Mesothelial cell of epicardium (in vitro differentiated cells): ENCODE measurements at places on chromosomes 7 and 10.
A peak's percentile ranks its signal among the peaks of the same experiment; 100 is the strongest.

DNA sequence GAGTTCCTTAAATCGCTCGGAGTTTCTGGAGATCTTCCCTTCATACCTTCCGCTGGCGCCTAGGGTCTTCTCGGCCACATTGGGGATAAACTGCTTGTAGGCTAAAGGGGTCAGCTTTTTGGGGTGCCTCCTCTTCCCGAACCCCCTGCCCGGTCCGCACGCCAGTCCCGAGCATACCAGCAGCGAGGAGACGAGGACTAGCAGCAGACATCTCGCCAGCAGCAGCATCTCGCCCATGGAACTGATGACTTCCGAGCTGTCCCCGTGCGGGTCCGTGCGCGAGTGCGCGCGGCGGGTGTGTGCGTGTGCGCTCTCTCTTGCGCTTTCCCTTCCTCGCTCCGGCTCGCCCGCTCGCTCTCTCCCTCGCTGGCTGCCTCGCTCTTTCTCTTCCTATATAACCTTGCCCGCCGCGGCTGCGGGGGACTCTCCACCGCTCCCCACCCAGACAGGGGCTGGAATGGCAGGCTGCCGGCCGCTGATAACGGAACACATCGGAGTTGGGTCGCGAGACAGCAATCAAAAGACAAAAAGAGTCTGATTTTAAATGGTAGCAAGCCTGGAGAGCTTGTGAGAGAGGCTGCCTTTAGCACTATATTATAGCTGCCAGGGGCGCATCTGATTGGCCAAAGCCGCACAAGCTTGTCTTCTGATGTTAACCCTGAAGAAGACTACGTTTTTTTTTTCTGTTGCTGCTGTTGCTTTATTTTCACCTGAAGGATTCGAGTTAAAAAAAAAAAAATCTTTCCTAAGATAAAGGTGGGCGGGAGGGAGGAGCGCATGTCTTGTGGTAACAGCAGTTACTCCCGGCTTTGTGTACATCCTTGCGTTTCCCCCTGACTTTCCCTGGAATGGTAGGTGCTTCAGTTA lies at the start of gene SHH:
SHH (minus strand) TSS at position 569 of the 867 bp plus-strand sequence; CDS start at position 228, 341 bp downstream.
- no peak for DNase-seq

GRCh38 chr10:46543466-46544377 lies 12.7 kb downstream of the GPRIN2 start:
- DNase-seq: peak; percentile 15

DNA sequence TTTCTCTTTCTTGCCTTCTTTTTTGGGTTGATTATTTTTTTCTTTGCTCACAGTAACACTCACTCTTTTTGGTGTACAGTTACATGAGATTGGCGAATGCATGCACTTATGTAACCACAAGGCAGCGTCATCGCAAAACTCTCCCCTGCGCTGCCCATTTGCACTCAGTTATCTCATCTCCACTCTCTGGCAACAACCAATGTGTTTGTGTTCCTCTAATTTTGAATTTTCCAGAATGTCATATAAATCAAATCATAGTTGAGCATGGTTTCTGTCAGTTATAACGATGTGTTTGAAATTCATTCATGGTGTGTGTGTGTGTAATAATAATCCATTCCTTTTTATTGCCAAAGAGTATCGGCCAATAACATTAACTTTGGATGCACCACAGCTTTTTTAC lies 23.0 kb upstream of the IGFBP3 start:
- DNase-seq: no peak

GRCh38 chr7:35720032-35720431 lies 25.1 kb upstream of the HERPUD2 start:
- no peak for DNase-seq

GRCh38 chr10:100174699-100175677 lies 10.8 kb downstream of the ERLIN1 start:
- DNase-seq: no peak

DNA sequence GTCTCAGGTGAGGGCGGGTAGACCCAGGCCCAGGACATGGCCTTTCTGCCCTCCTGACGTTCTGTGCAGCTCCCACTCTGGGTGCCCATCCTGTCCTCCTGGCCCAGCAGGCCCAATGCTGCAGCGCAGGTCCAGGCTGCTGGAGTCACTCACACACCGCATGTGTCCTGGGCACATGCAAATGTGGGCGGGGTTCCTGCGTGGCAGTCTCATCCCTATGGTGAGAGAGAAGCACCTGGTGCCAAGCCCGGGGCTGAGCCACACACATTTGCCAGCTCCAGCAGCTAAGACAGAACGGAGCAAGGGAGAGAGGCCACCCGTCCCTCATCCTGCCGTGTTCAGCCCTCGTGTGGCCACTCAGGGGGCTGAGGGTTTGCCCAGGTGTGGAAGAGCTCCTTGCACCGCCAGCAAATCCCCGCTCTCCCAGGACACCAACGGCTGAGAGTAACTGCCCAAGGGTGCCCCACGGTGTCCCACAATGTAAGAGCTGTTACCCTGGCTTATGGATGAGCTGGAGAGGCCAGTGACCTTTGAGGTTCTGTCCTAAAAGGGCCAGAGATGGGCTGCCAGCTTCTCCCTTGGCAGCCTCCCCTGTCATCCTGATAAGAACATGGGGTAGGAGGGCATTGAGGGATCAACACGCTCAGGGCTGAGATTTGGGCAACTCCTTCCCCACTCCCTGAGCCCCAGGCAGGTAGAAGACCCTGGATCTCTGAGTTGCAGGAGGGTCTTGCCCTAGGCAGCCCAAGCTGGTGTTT lies 4.4 kb downstream of the FUOM start:
- no peak for DNase-seq

- no peak for DNase-seq
Measured at GRCh38 chr7:131540491-131541162, 15.8 kb downstream of the PODXL start.

DNA sequence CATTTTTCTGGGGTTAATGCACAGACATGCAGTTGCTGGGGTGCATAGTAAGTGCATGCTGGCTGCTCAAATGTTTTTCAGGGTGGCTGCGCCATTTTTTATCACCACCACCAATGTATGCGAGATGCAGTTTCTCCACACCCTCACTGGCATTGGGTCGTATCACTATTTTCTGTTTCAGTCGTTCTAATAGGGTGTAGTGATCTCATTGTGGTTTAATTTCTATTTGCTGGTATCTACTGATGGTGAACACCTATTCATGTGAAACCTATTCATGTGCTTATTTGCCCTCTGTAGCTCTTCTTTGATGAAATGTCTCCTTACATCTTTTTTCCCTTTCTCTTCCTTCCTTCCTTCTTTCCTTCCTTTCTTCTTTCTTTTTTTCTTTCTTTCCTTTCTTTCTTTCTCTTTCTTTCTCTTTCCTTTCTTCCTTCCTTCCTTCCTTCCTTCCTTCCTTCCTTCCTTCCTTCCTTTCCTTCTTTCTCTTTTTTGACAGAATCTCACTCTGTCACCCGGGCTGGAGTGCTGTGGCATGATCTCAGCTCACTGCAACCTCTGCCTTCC lies 84.3 kb downstream of the ELFN1 start:
- no peak for DNase-seq

DNA sequence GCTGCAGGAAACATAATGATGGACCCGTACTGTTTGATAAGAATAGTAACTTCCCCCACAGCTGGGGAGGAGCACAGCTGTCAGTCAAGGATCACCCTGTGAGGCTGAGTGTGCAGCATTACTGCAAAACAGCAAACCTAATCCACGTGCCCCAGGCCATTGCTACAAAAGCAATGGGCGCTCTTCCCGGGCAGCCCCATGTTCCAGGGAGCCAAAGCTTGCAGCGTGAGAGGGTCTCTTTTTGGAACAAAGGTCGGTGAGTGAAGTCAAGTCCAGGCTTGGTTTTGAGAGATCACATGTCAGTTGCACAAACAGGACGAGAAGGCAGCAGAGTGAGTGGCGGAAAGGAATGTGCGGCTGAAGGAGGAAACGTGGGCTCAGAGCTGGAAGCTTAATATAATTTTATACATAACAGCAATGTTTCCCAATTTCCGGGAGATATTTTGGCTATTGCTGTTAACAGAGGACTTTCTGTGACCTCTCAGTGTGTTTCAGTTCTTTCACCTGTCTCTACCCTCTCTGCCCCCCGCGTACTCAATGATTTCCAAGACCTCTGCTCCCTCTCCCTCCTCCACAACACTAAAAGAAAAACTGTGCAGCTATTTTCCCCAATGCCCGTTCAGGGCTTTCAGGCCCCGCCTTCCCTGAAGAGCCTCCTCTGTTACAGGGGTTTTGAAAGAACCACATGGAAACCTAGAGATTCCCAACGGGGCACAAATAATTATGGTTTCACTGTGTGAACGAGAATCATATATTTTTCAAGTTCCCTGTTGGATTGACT lies 128.9 kb downstream of the MTPAP start:
- no peak for DNase-seq

DNA sequence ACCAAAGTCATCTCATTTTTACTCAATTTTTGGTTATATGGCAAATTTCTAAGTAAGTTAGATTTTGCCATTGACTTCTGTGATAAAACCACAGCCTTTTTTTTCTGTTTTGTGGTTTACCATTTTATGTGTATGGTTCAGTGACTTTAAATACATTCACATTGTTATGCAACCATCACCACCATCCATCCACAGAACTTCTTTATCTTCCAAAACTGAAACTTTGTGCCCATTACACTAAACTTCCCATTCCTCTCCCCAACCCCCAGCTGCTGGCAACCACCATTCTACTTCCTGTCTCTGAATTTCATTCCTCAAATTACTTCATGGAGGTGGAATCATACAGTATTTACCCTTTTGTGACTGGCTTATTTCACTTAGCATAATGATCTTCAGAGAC lies 280.4 kb upstream of the TCERG1L start:
- DNase-seq: no peak

DNA sequence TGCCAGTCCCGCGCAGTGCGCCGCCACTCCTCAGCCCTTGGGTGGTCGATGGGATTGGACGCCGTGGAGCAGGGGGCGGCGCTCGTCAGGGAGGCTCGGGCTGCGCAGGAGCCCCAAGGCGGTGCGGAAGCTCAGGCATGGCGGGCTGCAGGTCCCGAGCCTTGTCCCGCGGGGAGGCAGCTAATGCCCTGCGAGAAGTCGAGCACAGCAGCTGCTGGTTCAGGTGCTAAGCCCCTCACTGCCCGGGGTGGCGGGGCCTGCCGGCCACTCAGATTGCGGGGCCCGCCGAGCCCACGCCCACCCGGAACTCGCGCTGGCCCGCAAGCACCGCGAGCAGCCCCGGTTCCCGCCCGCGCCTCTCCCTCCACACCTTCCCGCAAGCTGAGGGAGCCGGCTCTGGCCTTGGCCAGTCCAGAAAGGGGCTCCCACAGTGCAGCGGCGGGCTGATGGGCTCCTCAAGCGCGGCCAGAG lies 14.4 kb upstream of the WASL start:
- no peak for DNase-seq

GRCh38 chr7:108136191-108136688 lies 6.1 kb upstream of the LAMB4 start:
- no peak for DNase-seq

DNA sequence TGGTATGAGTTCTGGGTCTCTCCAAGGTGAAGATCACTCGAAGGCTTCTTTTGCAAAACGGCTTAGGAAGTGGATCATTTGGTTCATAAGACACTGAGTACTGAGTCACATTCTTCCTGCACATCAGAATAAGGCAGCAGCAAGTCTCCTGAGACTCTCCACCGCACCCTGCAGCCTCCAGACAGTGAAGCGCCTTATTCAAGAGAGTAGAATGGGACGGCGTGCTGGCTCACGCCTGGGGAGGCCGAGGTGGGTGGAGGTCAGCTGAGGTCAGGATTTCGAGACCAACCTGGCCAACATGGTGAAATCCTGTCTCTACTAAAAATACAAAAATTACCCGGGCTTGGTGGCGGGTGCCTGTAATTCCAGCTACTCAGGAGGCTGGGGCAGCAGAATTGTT lies 70.3 kb downstream of the C10orf143 start:
- DNase-seq: no peak

DNA sequence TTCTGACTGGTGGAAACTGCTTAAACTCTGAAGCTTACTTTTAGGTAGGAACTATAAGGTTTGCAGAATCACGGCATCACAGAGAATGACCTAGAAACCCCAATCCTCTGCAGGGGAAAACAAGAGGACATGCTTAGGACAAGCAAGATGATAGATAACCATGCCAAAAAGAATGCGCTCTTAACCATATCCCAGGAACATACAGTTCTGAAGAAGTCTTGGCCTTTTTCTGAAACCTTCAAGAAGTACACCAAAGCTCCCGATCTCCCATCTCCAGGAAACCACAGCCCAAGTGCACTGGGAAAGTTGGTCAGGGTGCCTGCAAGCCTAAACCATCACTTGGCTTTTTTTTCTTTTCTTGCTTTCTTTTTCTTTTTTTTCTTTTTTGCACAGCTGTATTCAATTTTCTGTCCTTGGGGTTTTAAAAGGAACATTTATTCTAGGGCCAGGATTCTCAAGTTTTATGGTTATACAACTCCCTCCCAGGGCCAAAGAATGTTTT lies 12.2 kb upstream of the SVIL start:
- no peak for DNase-seq

DNA sequence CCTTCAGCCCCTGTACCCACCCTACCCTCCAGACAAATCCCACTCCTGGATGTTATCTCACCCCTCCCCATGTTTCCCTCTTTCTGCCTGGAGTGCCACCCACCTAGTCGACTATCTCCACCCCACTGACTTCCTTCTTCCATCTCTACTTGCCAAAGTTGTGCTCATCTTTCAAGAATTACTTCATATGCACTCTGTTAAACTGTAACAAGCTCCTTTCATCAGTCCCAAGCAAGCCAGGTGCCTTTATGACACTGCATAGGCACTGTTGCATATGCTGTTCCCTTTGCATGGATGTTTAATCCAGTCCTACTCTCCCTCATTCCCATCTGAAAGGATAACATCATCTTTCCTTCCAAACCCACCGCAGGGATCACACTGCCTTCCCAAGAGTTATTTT lies 8.9 kb upstream of the CDK1 start:
- no peak for DNase-seq

DNA sequence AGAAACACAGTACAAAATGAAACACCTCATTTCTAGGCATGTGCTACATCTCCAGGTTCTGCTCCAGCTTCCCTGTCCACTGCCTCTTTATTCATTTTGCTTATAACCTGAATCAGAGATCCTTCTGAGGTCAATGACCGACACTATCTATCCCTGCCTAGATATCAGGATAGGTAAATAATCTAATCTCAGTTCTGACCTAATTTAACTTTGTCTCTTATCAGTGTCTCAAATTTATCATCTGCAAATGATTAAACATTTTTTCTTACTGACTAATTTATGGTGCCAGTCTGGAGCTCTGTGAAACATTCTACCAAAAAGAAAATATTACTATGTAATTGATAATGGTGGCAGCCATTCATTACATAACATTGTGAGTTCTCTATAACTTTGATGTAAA lies 61.1 kb downstream of the SGCE start:
- no peak for DNase-seq

DNA sequence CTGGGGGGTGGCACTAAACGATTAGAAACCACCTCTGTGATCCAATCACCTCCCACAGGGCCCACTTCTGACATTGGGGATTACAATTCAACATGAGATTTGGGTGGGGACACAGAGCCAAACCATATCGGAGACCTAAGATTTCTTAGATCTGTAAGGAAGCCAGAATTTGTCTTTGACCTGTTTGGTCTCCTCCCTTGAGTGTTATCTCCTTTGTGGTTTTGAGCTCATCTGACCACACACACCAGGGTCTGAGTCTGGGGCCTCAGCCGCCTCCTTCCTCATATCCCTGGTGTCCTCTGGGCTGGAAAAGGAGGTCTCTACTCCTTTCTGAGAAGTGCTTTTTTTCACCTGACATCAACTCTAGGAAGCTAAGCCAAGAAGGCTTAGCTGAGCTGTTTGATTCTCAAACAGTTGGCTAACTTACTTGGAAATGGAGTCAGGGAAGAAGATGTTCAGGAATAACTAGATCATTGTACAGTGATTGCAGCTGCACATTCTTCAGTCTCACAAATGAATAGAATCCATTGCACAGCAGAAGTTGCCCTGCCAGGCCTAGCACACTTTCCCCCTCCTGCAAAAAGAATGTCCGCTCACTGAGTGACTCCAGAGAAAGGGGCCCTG lies 167.4 kb downstream of the ARHGAP21 start:
- no peak for DNase-seq
